ENCODE measurements at places on chromosomes 3 and 15.

GRCh38 chr15:48631176-48631770 lies 14.2 kb downstream of the FBN1 start:
- DNase-seq, result no peak

DNA sequence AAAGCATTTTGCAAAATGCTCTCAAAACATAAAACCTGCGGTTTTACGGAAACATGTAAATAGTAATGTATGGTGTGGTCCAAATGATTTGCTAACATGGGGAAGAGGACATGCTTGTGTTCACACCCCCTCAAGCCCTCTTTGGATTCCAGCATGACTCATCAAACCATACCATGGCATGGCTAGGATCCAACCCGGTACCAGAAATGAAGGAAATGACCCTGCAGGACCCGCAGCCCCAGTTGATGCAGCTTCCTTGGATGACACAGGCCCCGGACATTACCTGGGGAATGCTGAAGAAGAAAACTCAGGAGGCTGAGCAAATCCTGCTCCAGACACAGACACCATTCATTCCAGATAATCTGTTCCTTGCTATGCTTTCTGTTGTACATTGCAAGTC lies 222.9 kb downstream of the DTWD1 start:
- DNase-seq, result no peak

DNA sequence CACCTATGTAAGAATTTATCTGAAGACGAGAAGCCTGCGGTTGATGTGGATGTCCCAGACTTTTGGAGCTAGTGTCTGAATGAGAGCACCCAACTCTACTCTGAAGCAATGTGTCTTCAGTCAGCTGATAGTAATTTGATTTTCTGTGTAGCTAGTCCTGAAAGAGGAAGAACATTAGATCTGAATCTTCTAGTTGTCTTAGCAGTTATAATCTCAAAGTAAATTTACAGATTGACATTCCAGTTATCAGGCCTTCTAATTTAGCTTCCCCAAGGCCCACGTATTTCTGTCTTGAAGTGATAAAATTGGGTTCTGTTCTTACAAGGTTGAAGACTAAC lies 1.5 kb downstream of the TCAIM start:
- DNase-seq, result no peak

DNA sequence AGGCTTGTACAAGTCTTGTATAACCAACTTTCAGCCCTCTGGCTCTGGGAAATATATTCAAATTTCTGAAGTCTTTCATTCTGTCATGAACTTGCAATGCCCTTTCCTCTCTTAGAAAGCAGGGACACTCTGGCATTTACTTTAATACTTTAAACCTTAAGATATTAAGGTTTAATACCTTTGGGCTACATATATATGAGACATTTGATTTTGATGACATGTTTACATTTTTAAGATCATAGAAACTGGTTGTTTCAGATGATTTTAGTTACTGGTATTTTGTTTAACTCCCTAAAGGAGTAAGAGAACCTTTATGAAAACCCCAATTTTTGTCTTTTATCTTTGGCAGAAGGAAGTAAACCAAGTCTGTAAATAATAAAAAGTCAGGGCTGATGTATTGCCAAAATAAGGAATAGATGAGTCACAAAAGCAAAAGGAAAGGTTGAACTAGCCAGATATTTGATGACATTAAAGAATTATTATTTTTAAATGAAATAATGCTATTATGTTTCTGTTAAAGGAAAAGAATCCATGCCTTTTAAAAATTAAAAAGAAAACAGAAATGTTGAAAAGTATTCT lies 579.0 kb upstream of the CBLB start:
- DNase-seq, result no peak

Measured in GM13976 (cell line).